ENCODE measurements at places on chromosomes 2 and 18.
A peak's percentile ranks its signal among the peaks of the same experiment; 100 is the strongest.

DNA sequence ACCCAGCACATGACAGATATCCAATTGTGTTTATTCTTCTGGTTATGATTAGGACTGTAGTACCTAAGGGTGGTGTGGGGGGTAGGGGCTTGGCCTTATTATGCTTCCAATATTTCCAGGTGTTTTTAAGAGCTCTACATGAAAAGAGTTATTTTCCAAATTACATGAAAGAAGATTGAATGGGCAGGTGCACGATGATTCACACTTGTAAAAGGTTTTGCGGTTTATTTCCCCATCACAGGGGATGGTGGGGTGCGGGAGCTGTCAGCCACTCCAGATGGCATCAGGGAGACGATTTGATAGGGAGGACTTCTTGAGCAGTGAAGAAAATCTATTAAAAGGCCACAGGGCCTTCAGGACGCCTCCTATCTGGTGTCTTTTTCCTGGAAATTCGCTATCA is 15.1 kb upstream of the CCBE1 start:
- no peak for DNase-seq

- no peak for DNase-seq
Measured at GRCh38 chr2:102241616-102242305, 54.9 kb downstream of the IL1RL2 start.

DNA sequence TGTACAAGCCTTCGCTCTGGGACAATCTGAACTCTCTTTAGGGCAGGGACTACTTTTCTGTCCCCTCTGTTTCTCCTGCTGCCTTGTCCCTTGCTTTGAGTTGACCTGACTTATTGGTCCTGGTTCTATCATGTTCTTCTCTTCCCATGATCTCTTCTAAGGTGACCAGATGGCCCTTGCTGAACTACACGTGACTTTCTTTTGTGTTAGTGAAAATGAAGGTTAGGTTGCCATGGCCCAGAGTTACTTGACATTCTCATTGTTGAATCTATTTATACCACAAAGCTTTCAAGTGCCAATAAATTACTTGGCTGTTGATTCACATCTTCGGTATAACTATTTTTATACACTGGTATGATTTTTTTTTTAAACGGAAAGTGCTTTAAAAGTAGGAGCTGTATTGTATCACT is 24.4 kb downstream of the MRPL33 start:
- DNase-seq, result peak; percentile 39

DNA sequence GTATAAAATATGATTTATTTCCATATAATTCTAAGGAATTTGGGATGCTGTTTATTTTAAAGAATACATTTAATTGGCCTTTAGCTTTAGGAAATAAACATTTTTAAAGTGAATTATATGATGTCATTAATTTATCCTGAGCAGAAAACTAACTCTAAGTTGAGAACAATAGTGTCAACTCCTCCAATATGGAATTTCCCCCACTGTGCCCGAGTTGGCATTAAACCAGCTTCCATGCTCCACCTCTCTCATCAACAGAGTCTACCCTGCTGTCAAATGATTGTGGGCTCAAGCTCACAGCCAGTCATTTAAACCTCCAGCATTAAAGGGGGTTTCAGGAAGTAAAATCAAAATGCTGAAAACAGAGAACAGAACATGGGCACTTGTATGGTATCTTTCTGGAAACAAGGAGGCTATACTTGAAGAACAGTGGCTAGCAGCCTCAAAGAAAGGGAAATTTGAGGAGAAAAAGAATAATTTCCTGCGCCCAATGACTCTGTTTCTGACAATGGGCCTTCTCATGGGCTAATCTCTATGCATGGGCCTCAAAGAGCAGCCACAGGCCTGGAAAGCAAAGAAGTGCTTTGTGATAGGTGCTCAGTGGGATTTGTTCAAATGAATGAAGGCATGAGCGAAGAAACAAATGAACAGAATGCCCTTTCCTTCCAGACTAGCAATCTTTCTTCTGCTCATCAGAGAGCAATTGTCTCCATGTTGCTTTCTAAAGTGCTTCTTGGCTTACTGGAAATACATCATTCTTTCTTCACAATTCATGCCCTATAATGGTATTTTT is 252.8 kb downstream of the MTX2 start:
- DNase-seq, result no peak

GRCh38 chr2:109223490-109223889 is 94.5 kb downstream of the SH3RF3 start:
- no peak for DNase-seq

- peak; percentile 90 for DNase-seq
Measured at GRCh38 chr2:223626716-223627115, 24.6 kb upstream of the SCG2 start.

DNA sequence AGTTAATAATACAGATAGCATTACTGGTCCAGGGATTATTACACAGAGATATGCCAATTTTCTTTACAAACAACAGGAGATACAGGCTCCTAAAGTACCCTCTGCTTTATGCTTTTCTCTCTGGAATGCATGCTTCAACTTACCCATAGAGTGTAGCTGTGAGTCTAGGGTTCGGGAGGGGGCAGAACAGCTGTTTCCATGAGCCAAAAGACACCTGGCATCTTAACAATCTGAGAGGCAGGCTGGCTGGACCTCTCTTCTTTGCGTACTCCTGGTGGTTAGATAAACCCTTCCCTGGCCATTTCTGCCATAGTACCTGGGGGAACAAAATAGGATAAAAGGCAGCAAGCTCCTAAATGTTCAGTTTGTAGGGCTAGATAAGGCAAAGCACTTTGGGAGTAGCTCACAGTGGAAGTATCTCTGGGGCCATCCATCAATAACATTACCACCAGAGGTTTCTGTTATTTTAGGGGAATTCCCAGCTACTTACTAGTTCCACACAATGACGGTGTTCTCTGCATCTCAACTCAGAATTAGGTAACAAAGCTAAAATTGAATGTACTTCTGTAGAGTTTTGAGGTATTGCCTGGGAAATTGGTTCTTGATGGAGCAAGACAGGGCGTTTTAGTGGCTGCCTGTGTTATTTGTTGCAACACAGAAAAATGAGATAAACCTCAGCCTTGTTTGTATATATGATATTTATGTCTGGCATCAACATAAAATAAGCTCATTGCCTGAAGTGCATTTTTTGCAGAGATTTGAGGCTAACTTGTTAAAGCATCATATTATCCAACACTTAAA is 6.2 kb upstream of the CCDC85A start:
- no peak for DNase-seq

DNA sequence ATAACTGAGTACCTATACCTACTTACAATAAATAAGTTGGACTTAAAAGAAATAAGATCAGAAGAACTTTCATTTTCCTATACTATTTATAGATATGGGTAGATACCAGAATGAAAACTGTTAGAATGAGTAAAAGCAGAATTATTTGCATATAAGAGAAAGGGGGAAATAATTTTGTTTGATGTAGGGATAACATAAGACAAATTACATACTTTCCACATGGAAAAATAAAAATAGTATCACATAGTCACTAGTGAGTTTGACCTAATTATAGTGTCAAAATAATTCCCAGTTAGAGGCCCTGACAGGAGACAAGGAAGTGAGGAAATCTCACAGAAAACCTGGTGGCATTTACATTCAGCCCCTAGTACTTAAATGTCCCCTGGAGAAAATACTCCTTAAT is 28.6 kb downstream of the KCMF1 start:
- no peak for DNase-seq

DNA sequence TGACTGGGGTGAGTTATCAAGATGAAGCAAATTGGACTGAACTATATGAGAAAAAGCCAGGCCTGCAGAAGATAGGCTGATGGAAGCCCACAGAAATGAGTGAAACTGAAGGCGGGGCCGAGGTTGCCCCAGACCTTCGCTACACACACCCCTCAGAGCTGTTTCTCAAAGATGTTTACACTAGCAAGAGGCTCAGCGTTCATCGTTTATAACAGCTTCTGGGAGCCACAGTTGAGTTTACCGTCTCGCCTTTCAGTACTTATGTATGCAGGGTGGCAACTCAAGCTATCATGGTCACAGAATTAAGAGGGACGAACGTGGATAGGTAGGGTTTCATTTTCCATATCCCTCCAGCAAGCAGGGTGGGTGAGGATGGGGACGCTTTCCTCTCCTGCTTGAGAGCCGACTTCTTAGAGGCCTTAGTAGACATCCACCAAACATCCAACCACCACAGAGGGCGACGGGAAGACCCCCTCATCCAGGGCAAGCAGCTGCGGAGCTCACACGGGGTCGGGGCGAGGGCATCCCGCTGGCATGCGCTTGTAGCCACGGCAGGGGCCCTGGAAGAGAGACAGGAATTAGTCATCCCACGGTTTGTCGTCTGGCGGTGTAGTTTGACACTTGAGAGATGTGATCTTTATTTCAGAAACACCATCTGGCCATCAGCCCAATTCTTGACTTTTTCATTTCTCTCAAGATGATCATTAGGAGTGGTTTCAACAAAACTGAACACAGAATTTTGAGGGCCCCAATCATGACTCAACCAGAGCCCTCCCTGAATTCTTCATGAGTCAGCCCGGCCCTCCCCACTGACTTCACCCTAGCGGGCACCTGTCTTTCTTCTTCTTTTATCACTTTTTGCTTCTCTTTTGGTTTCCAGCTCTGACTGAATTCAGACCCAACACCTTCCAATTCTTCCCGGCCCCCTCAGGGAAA is 109.1 kb upstream of the CTDP1 start:
- peak; percentile 89 for DNase-seq

DNA sequence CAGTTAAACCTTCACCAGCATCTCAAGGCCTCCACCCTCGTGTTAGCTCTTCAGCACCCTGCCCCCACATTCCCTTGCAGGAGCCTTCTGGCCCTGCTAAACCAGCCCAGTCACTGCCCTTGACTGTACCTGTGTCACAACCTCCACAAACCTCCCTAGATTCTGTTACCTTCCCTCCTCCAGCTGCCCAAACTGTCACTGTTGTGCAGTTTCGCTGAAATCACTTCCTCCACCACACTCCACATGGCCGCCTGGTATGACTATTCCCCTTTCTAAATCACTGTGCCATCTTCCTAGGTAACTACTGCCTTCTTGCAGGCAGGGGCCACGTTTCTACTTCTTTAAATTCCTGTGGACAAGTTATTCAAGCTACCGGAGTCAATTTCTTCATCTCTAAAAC is 160.2 kb downstream of the GALNT14 start:
- DNase-seq, result no peak

DNA sequence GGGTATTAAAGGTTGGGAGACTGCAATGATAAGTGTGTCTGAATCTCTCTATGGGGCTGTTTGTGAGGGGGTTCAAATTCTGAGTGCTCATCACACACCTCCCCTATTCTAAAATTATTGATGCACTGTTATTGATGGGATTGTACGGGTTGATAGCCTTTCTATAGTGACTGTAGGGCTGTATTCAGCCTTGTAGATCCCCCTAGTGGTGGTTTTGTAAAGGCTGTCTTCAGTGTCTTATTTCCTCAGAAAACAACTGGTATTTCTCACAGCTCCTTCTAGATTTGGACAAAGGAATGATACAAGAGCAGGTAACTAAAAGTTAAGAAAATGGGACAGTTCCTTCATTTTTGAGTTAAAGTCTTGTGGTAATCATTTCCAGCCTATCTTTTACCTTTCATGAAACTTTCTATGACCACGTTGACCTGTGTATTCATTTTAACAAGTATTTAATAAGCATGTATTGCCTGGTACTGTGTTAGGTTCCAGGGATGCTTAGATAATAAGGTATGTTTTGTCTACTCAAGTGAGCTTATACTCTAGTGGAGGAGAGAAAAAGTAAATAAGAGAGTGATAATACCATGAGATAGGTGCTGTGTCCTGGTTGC is 21.2 kb downstream of the SMAD4 start:
- DNase-seq, result peak; percentile 44

GRCh38 chr18:56977771-56978170 is 169.1 kb upstream of the BOD1L2 start:
- no peak for DNase-seq

- DNase-seq, result no peak
Measured at GRCh38 chr18:26488417-26489009, 59.8 kb downstream of the KCTD1 start.

- DNase-seq, result peak; percentile 34
Measured at GRCh38 chr2:207503234-207503633, 26.5 kb upstream of the CREB1 start.

DNA sequence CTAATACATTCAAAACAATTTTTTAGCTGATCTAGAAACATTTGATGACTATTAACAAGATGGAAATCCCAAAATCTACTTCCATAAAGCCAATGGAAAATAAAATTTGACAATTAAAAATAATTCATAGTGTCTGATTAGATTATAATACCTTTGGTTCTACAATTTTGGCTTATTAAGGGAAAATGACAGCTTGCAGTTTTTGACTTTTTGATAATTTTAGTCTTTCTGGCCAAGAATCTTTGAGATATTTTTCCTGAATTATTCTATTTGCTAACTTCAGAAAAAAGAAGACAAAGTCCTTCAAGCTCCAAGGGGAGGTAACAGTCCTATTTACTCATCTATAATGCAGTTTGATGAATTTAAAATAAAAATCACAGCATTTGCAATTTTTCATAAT is 39.6 kb downstream of the MSH6 start:
- DNase-seq, result no peak

DNA sequence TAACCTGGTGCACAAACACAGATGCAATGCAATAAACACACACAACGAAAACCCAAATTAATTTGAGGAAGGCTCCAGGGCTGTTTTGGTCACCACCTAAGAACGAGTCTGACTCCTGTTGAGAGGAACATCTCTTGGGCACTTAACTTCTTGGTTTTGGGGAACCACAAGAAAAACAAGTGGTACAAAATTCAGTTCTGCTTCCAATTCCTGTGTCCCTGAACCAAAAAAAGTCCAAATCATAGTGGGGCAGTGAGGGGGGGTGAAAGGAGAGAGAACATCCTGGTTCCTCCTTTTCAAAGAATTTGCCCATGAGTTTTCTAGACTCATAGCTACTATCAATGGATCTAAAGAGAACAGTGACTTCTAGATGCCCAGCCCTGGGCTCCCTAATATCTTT is 143.6 kb downstream of the COL4A4 start:
- DNase-seq, result no peak

DNA sequence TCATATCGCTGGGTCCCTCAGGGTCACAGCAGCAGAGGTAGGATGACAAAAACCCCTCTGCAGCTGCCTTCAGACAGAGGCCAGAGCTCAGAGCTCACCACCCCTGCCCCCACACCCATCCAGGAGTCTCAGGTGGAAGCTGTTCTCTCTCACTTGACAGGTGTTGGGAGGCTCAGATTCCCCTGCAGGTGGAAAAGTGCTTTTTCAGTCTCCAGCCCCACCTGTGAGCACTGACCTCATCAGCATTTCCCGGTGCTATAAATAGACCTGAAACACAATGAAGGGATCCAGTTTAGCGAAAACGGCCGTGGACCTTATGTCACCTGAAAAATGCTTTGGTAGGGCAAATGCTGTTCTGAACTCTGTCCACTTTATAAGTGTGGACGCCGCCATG is 254.9 kb downstream of the NDUFA10 start:
- DNase-seq, result no peak

DNA sequence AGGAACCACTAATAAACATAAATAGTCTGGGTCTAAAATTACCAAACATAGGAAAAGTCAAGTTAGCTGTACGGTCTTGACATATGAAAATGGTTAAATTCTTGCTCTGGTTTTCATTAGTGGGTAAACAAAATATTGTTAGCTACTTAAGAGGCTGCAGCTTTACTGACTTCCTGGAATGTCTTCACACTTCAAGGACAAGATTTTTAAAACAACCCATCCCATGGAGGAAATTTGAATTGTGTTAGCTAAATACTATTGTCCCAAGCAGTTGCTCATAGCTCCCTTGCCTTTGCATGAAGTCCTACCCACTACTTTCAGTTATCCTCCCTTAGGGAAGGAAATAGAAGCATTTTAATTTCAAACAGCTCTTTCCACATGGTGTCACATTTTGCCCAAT is 128.5 kb downstream of the EPHA4 start:
- DNase-seq, result peak; percentile 53

- peak; percentile 5 for DNase-seq
Measured at GRCh38 chr2:108971661-108972566, 17.1 kb downstream of the EDAR start.
